ENCODE measurements at places on chromosomes 7 and 10. TPM values are rescaled to one million over a fixed set of nuclear protein-coding genes. Genes with fewer than 3 reads are reported as not detected.

Gene CRYGN
- total RNA-seq, result 16.4 TPM

Gene TMEM178B
- total RNA-seq, result 7.7 TPM

DNA sequence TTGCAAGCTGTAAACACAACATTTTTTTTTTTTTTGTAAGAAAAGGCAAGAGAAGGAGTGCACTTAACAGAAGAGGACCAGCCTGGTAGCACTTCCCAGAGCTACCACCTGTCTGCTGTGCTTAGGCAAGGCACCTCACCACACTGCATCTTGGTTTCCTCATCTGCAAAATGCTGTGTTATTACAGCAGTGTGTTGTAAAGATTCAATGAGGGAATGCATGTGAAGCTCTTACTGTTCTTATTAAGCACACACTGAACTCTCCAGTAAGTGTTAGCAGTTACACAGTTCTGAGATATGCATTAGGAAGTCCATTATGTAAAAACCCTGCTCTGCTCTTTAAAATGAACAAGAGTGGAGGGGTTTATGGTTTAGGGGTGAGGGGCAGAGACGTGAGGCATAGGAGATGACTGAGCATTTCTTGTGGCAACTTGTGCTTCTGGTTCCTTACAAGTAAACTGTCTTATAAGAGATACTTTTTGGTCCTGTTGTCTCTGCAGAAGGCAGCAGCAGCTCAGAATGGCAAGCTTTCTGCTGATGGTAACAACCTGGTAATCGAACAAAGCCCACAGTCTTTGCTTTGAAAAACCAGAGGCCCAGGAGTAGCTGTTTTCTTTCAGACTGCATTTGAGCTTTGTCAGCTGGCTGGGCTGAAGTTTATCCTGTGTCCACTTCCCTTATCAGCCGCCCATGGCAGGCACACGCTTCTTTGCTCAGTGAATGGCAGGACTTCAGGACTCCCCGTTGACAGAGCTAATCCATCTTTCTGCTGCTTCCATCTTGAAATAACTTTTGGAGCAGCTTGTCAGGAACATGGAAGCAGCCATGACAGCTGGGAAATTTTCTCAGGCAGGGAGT, 98.8 kb upstream of the BMPER start:
- no peaks in the 10 kb centered on the region for H3K36me3 ChIP-seq
- H3K27ac ChIP-seq, result no peak overlapping the region
- no peak overlapping the region for H3K4me3 ChIP-seq
- DNase-seq, result peak; percentile 35

GRCh38 chr10:132506711-132507408, 30.7 kb upstream of the INPP5A start:
- no peak overlapping the region for H3K4me3 ChIP-seq
- H3K4me1 ChIP-seq, result peaks cover 7% of the 10 kb centered on the region
- H3K36me3 ChIP-seq, result no peaks in the 10 kb centered on the region
- H3K27ac ChIP-seq, result peak overlapping the region; percentile 33
- no peaks in the 10 kb centered on the region for H3K27me3 ChIP-seq

- no peak overlapping the region for H3K27ac ChIP-seq
- no peaks in the 10 kb centered on the region for H3K4me1 ChIP-seq
- H3K36me3 ChIP-seq, result no peaks in the 10 kb centered on the region
- no peaks in the 10 kb centered on the region for H3K27me3 ChIP-seq
- H3K4me3 ChIP-seq, result no peak overlapping the region
- no peak for DNase-seq
Observed at GRCh38 chr7:105849122-105849855, 27.1 kb downstream of the ATXN7L1 start.

DNA sequence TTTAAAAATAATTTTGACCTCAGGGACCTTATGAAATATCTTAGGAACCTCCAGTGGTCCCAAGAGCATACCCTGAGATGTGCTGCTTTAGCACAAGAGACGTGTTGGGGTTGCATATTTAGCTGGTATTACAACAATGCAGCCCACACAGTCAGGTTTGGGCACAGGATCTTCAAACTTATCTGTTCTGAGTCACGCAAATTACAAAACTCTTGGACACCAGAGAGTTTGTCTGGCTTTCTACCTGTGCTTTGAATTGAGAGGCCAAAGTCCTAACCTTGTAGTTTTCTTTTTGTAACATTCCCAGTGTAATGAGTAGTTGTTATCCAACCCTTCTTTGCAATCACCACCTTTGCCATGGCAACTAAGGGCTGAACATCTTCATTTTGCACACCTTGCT, 163.5 kb upstream of the PCLO start:
- H3K36me3 ChIP-seq, result no peaks in the 10 kb centered on the region
- H3K4me1 ChIP-seq, result no peaks in the 10 kb centered on the region
- DNase-seq, result no peak
- H3K27ac ChIP-seq, result no peak overlapping the region
- no peak overlapping the region for H3K4me3 ChIP-seq

- H3K27me3 ChIP-seq, result no peaks in the 10 kb centered on the region
- H3K36me3 ChIP-seq, result no peaks in the 10 kb centered on the region
- no peak overlapping the region for H3K27ac ChIP-seq
- H3K4me1 ChIP-seq, result no peaks in the 10 kb centered on the region
Observed at GRCh38 chr7:158403013-158403821, 184.4 kb downstream of the PTPRN2 start.
